Left colon (tissue), 2 donors: ENCODE measurements at places on chromosomes 7 and 10. TPM values are rescaled to one million over a fixed set of nuclear protein-coding genes. Genes with fewer than 3 reads are reported as not detected.

DNA sequence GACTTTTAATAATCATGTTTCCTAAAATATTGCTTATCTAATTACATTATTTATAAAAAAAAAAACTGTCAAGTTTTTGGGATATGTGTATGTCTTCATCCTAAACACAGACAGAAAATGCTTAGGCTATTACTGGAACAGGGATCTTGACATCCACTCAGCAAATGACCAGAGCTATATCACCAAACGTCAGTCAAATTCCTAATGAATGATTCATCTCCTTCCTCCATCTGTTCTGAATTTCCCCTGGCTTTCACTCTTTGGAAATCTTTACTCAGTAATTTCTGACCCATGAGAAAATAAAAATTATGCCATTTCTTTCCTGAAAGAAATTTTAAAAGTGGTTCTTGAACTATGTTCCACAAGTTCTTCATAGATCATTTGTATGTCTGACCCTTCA lies 552.4 kb upstream of the KCND2 start:
- no peak for DNase-seq

- no peak for DNase-seq
These were observed 60.1 kb upstream of the ZPBP start for GRCh38 chr7:50153148-50153547.

DNA sequence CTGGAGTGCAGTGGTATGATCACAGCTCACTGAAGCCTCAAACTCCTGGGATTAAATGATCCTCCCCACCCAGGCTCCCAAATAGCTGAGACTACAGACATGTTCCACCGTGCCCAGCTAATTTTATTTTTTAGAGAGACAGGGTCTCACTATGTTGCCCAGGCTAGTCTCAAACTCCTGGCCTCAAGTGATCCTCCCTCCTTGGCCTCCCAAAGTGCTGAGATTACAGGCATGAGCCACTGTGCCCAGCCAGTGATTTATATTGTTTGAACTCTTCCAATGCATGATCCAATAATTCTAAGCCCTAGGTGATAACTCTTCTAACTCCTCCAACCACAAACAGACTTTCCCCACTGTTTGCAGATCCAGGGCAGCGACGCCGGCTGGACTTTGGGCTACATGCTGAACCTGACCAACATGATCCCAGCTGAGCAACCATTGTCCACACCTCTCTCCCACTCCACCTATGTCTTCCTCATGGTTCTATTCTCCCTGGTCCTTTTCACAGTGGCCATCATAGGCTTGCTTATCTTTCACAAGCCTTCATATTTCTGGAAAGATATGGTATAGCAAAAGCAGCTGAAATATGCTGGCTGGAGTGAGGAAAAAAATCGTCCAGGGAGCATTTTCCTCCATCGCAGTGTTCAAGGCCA lies 41.8 kb upstream of the CC2D2B start:
- peak; percentile 45 for DNase-seq

GRCh38 chr10:33743429-33743857 lies 409.0 kb upstream of the NRP1 start:
- peak; percentile 64 for DNase-seq

GRCh38 chr7:158616050-158616449 lies 28.4 kb upstream of the PTPRN2 start:
- DNase-seq = no peak

BTBD16 gene
- total RNA-seq = 0.14 TPM

SPDYE1 gene
- not detected for total RNA-seq

FGL2 gene
- total RNA-seq = 45.1 TPM

MAGI2 gene
- 3.5 TPM for total RNA-seq

CLRN3 gene
- total RNA-seq = 155 TPM
